Activated CD4-positive, alpha-beta T cell treated with anti-CD3 and anti-CD28 coated beads, Interleukin-2, amount 50 U/mL, for 16 hours (primary cell): ENCODE measurements at places on chromosomes 4 and X.
A peak's percentile ranks its signal among the peaks of the same experiment; 100 is the strongest.

DNA sequence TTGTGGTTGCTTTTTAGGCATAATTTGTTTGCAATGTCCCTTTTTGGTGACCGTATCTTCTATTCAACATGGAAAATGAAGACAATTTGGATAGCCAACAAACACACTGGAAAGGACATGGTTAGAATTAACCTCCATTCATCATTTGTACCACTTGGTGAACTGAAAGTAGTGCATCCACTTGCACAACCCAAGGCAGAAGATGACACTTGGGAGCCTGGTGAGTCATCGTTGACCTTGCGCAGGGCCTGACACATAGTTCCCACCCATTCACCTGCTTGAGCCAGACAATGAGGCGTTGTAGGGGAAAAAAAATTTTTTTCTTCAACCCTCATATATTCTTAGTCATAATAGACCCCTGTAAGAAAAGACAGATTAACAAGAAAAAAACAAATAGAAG is 32.4 kb downstream of the EGF start:
- DNase-seq = peak; percentile 19

DNA sequence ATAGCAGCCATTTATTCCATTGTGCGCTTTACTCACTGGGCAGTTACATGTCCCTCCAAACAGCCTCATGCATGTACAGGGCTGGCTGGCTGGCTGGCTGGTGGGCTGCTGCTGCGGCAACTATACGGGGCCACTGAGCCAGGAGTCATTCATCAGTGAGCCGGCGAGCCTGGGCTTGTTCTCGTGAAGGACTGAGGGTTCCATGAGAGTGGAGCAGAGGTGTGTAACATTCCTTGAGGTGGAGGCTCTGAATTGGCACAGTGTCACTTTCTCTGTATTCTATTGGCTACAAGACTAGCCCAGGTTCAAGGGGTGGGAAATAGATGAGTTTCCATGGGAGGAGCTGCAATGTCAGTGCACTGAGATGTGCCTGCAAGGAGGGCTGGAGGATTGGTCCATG is 89.1 kb downstream of the ARHGAP10 start:
- DNase-seq = no peak

GRCh38 chr4:95402299-95402698 is 146.5 kb downstream of the UNC5C start:
- no peak for DNase-seq

GRCh38 chr4:84582988-84583875 is at the start of gene CDS1:
CDS1 (plus strand) TSS chr4:84583127; CDS start chr4:84583402, 275 bp downstream.
- peak; percentile 3 for DNase-seq

DNA sequence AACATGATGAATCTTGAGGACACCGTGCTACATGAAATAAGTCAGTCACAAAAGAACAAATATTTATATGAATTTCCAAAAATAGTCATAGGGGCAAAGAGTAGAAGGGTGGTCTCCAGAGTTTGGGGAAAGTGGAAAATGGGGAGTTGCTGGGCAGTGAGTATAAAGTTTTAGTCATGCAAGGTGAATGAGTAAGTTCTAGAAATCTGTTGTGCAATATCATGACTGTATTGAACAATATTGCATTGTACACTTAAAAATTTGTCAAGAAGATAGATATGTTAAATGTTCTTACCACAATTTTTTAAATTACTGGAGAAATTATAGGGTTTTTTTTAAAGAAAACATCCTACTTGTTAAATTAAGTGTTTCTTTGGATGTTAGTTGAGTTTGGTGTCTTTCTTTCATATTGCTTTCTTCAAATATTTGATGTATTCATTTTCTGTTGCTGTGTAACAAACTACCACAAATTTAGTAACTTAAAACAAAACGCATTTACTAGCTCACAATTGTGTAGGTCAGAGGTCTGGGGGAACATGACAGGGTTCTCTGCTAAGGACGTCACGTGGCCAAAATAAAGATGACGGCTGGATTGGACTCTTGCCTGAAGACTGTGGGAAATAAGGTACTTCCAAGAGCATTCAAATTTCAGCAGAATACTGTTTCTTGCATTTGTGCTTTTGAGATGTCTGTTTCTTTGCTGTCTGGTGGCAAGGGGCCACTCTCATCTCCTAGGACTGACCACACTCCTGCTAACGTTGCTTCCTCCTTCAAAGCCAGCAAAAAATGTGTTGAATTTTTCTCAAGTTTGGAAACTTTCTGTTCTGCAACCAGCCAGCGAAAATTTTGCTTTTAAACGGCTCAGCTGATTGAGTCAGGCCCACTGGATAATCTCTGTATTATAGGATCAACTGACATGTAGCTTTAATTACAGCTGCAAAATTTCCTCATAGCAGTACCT is 76.7 kb downstream of the CPEB2 start:
- no peak for DNase-seq

GRCh38 chr4:140789759-140790158 is 33.6 kb upstream of the TBC1D9 start:
- DNase-seq = no peak
